ENCODE measurements at places on chromosomes 2 and 18.

GRCh38 chr2:10811517-10811916 is 1.1 kb downstream of the PDIA6 start:
- DNase-seq = no peak

GRCh38 chr2:120452945-120453634 is 107.2 kb downstream of the INHBB start:
- DNase-seq = no peak

DNA sequence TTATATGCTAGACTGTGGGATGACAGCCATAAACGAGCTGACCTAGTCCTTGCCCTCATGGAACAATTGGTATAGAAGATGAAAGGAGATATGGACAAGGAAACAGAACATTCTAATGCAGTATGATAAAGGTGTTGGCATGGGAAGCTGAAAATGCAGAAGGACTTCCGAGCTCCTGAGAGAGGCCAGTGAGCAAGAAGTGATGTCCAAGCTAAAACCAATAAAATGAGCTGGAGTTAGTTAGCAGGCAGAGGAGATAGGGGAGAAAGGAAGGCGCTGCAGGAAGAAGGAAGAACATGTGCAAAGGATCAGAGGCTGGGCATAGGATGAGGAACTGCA is 64.5 kb downstream of the BOD1L2 start:
- DNase-seq = no peak

GRCh38 chr18:34203866-34204265 is 20.8 kb downstream of the NOL4 start:
- no peak for DNase-seq

- DNase-seq = peak; percentile 80
Observed at GRCh38 chr2:237512774-237513466, 25.9 kb downstream of the MLPH start.

DNA sequence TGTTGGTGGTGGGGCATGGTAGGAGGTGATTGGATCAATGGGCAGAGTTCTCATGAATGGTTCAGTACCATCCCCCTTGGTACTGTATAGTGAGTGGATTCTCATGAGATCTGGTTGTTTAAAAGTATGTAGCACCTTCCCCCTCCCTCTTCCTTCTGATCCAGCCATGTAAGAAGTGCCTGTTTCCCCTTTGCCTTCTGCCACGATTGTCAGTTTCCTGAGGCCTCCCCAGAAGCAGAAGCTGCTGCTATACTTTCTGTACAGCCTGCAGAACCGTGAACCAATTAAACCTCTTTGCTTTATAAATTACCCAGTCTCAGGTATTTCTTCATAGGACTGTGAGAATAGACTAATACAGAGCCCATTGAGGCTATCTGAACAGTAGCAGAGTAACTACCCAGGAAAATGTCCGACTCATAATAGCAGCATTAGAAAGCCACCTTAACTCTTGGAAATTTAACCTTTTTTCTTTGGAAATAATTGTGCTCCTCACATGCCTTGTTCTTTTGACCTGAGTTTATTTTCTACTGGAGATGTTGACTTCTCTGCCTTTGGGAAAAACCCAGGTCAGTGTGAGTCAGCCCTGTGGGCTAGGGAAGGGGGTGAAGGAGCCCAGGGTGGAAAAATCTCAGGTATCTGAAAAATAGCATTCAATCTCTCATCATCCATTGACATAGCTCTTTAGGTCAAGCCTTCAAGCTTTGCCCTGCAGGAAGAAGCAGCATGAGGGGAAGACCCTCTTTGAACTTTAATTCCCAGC is 18.1 kb downstream of the CYP1B1 start:
- DNase-seq = no peak

GRCh38 chr2:38656866-38657480 is 8.9 kb upstream of the GALM start:
- DNase-seq = no peak

DNA sequence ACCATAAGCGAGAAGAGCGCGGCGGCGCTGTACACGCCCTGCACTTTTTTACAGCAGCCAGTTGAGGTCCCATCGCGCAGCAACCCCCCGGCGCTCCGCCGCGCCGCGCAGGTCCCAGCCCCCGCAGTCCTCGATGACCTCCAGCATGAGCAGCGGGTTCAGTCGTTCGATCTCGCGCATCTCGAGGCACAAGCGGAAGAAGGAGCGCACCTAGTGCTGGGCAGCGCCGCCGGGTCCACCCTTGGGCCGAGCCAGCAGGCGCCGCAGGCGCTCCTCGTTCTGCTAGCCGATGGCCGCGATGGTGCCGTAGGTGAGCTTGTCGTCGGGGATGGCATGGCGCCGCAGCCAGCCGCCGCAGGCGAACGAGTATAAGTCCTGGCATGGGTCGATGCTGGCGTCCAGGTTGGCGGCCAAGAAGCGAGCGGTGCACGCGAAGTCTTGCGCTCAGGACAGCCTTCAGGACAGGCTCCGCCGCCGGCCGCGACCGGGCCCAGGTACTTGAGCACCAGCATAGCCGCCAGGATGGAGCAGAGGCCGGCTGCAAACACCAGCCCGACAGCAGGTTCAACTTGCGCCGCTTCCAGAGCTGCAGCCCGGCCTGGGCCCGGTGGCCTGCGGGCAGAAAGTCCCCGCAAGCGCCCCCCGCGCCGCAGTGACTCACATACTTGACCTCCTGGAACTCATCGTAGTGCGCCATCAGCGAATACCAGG is 8.3 kb downstream of the ALPP start:
- DNase-seq = no peak

DNA sequence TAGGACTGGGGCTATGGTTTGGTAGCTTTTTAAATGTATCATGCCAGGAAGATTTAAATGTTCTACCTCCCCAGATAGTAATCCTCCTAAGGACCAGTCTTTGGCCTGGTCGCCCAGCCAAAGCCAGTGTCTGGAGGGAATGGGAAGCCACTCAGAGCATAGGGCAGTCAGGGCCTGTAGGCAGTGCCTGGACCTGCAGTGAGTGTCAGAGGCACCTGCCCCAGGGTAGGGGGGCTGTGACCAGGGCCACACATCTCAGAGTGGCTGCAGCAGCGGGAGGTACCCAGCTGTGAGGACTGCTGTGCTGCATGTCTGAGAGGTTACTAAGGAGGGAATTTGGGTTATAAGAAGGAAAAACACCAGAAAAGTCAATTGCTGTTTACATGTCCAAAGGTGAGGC is 57.7 kb downstream of the MYT1L start:
- no peak for DNase-seq

DNA sequence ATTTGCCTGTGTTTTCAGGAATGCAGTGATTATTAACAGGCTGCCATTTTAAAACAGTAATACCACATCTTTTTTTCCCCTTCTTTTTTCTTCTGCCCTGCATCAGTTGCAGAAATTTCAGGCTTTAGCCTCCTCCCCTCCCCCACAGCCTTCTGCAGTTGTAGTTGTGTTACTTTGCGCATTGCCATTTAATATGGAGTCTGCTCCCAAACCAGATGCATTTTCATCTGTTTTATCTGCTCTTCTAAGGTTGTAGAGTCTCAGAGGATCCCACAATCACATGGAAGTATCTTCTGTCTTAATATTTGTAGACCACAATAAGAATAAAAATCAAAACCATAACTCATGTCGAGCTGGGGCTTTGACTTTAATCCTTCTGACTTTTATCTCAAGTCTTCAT is 3.8 kb downstream of the ASXL3 start:
- DNase-seq = no peak

DNA sequence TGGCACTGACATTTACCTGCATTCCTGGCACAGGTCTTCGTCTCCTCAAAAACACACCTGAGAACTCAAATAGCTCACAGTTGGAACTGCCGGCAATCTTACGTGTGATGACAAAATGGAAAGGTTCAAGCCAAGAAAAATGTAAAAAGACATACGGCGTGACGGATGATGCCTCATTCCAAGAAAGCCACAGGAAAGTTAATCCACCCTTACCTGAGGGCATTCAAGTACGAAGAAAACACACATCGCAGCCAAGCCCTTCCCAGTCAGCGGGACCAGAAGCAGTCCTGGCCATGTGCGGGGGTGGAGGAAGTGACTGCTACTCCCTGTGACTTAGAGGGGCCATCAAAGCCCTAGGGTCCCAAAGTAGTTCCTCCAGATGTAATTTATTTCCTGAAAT is 986.3 kb upstream of the CELF4 start:
- no peak for DNase-seq

DNA sequence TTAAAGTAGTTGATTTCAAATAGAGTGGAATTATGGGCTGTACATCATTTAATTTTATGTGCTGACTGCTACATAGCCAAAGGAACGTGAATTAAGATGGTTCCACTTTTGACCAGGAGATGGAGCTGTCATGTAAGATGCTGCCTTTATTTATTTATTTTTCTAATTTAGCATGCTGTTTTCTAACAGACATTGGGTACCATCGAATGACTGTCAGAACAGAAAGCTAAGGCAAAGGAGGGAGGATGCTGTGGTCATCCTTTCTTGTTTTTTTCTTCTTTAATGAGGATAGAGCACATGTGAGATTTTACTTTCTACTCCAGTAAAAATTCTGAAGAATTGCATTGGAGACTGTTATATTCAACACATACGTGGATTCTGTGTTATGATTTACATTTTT is at the start of gene SCN2A:
Gene SCN2A (plus strand): TSS at position 185 of the 400 bp plus-strand sequence. CDS start 56,410 bp downstream, outside the sequence.
- peak; percentile 64 for DNase-seq

DNA sequence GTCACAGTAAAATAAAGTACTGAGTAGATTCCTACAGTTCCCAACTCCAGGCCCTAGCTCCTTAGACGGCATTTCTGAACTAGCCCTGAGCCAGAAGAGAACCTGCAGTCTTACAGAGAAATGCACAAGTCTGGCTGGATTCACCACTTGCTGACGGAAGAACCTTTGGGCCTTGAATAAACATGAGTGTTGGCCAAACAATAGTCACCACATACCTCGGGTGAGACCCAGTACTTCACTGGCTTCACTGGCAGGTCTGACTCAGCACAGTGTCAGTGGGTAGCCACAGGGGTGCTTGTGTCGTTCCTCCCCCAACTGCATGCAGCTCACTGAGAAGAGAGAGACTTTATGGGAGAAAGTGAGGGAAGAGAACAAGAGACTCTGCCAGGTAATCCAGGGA is 88.9 kb downstream of the TMEM185B start:
- peak; percentile 95 for DNase-seq

- no peak for DNase-seq
Observed at GRCh38 chr2:119487434-119488244, 36.6 kb downstream of the SCTR start.

DNA sequence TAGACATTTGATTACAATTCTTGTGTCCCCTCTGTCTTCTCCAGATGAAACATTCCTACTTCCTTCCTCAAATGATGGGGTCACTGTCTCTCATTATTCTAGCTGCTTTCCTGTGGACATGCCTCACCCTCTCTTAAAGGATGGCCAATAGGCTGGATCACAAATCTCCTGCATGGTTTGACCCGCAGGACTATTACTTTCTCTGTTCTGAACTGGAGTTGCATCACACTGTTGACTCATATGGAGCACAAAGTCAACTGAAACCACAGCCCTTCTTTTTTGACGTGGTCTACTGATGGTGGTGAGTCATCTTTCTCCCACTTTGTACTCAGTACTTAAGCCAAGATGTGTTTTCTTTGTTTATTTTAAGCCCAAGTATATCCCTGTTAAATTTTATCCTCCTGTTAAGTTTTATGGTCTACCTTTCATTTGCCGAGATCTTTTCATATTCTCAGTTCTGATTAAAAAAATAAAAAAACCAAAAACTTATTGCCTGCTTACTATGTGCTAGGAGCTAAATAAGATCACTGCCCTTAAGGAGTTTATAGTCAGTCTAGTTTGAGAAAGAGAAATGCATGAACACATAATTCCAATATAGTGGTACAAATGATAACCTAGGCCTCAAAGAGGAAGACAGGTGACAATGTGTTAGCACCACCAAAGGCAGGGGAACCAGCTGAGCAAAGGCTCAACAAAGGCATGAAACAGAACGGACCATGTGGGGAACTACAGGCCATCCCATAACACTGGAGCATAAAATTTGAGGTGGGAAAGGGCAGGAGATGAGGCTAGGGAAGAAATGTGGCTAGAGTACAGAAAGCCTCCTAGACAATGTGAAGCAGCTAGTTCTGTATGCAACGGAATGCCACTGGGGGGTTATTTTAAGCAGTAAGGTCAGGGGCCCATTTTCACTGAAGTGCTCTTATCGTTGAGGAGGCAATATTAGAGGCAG is 67.6 kb upstream of the ZFP36L2 start:
- DNase-seq = peak; percentile 99

Data from amniotic epithelial cell (primary cell).